ENCODE measurements at places on chromosomes 7 and 10.

- DNase-seq = no peak
These were observed 422.4 kb downstream of the PARD3 start for GRCh38 chr10:34392641-34393170.

DNA sequence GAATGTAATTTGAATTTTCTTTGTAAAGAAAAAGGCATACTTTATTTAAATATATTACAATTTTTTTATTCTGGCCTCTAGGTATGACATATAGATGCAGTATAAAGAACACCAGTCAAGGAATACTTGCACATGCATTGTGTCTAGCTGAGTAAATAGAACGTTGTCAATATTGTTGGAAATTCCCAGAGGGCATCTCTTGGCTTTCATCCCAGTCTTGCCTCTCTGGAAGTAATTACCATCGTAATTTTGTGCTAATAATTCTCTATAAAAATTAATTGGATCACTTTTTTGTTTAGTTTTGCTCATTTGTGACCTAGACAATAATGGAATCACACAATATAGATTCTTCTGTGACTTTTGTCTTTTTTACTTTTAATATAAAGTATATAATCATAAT lies 1052.3 kb upstream of the CELF2 start:
- no peak for DNase-seq

DNA sequence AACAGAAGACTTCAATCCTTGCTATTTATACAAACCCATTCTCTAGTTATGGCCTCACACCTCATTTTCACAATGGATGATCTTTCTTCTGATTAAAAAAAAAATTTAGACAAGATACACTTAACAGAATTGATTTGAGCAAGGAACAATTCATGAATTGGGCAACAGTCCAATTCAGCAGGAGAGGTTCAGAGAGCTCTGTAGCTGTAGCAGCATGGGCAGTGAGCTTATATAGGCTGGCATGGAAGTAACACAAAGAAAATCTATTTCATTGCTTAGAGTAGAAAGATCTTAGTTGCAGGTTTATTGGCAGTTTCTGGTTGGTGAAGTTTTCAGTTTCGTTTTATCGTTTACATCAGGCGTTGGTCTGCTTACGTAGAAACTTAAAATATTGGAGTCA lies 23.0 kb upstream of the LRGUK start:
- no peak for DNase-seq

DNA sequence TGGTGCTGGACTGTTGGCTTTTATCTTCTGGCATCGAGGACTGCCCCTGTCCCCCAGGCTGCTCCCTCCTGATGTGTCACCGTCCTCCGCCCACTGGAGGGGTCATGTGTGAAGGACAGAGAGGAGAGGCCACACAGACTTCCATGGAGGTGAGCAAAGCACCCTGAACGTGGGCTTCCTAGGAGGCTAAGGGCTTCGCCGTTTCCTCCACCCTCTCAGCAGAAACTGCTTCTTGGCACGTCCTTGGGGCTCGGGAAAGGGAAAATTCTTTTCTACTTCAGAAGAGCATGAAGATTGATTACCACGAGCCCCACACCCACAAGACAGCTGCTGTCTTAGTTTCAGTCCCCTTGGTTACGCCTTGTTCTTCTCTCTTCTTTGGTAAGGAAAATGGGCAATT lies 218.2 kb downstream of the CCDC3 start:
- no peak for DNase-seq

DNA sequence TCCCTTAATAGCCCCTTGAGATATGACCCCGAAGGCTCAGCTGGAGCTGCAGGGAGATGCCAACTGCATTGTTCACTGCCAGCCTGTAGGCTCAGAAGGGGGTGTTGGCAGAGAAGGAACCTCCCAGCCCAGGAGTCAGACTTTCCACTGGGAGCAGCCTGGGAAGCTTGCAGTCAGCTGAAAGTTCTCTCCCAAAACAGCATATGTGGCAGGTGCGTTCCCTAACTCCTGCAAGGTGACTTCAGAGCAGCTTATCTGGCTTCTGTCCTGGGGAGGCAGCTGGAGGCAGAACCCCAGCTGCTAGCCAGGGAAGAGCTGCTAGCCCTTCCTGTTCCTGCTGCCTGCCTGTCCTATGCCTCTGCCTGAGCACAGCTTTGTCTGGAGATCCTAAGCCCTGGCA lies 8.1 kb downstream of the SFTPA2 start:
- no peak for DNase-seq

DNA sequence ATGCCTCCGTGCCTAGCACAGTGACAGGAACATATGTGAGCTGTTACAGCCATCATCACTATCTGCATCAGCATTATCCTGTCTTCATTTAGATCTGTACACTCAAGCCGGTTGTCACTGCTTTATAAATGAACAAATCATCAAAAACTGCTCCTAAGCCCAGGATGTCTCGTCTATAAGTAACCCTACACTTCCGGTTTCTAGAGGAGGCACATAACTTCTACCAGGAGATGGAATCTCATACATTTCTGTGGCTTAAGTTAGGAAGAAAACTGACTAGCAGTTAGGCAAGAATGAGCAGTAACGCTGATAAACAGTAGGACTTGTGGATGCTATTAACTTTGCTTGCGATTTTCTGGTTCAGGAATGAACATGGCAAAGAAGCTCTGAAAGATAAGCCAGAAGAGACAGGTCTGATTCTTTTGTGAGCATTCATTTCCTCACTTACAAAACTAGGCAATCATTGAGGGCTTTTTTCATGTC lies 1199.2 kb downstream of the SORCS3 start:
- DNase-seq = no peak

DNA sequence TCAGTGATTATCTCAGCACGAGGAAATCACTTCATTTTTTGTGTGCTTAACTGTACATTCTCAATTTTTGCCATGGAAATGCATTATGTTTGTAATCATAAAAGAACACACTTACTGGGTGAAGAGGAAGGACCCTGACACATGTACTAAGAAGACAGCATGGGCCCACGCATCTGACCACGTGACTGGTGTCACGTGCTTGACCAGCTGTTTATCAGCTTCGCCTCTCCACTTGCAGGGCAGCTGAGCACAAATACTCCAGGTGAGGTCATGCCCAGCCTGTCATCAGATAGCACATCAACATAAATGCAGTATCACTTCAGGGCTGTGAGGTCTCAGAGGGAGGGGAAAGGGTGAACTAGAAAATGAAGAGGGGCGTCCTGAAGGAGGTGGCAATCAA lies 179.8 kb downstream of the EBF3 start:
- no peak for DNase-seq

DNA sequence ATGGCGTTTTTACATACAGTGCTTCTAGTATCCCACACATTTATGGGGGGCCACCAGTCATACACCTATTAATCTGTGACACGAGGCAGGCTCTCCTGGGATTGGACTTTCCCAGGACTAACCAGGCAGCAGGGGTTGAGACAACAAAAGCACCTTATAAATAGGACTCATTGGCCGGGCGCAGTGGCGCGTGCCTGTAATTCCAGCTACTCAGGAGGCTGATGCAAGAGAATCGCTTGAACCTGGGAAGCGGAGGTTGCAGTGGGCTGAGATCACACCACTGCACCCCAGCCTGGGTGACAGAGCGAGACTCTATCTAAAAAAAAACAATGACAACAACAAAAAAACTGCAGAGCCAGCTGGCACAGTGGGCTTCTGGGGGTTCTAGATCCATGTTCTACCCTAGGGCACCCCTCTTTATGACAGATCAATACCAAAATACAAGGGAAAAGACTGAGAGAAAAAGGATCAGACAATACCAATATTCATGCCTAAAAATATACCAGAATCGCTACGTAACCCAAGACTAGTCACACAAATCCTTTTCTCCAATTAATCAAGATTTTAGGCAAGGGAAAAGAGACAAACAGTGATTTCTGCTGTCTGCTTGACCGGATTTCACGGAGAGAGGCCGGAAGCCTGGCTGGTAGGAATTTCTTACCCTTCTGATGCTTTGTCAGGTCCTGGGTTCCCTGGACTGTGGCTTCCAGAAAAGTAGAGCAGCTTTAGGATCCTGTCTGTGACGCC lies 98.4 kb upstream of the CCNY start:
- DNase-seq = no peak

GRCh38 chr10:63003816-63004453 lies 129.2 kb upstream of the NRBF2 start:
- DNase-seq = no peak

- no peak for DNase-seq
These were observed 669.8 kb upstream of the POT1 start for GRCh38 chr7:125599387-125599786.

DNA sequence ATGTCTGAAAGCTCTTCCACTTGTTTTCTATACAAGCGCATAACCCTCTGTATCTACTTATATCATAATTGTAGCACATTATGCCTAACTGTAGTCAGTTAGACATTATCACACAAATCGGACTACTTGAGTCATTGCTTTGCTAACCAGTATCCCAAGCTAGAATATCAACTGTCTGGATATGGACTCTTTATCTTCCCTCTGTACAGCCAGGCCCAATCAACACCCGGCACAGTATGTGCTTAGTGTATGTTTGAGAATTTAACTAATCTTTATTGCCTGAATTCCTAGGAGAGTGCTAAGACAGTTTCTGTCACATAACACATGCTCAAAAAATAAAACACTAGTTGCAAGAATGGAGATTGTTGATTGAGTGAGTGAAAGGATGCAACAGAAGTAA lies 211.2 kb downstream of the ARL4A start:
- DNase-seq = no peak

GRCh38 chr7:34837316-34837715 lies 179.3 kb downstream of the NPSR1 start:
- DNase-seq = no peak

DNA sequence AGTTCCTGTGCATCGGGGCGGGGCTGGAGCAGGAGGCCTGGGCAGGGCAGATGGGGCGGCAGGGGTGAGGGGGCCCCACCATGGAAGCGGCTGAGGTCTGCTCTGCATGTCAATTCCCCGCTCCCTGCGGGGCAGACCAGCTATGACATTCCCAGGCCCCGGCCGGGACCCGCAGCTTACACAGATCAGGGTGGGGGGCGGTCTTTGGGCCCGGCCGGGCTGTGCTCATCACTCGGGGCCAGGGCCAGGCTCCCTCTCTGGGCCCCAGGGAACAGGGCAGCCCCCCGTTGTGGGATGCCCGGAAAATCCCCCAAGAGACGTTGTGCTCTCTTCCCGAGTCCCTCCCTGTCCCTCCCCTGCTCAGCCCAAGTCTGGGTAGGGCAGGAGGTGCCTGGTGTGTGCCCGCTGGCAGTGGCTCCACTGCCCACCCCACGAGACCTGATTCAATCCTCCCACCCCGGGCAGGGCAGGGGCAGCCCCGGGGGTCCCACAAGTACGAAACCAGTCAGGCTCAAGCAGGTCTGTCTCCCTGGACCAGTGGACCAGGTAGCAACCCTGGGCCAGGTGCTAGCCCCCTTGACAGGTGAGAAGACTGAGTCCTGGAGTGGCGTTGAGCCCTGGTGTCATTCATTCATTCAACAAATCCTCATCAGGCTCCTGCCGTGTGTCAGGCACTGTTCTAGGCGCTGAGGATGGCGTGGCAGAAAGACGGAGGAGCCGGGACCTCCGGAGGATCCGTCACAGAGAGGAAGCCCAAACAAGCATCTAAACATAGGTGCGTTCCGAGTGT lies 29.0 kb downstream of the MICALL2 start:
- DNase-seq = no peak

- DNase-seq = no peak
These were observed 18.2 kb upstream of the CALCR start for GRCh38 chr7:93592588-93593266.

- DNase-seq = peak; percentile 76
These were observed 183.5 kb downstream of the POM121L12 start for GRCh38 chr7:53218730-53219504.

DNA sequence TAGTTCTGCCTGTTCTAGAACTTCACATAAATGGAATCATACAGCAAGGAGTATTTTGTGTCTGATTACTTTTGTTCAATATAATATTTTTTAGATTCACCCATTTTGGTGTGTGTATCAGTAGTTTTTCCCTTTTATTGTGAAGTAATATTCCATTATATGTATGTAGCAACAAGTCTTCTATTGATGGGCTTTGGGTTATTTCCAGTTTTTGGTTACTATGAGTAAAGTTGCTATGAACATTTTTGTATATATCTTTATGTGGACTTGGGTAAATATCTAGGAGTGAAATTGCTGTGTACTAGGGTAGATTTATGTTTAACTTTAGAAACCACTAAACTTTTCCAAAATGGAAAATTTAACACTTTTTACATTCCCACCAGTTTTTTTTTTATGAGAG lies 35.7 kb downstream of the ADK start:
- no peak for DNase-seq

DNA sequence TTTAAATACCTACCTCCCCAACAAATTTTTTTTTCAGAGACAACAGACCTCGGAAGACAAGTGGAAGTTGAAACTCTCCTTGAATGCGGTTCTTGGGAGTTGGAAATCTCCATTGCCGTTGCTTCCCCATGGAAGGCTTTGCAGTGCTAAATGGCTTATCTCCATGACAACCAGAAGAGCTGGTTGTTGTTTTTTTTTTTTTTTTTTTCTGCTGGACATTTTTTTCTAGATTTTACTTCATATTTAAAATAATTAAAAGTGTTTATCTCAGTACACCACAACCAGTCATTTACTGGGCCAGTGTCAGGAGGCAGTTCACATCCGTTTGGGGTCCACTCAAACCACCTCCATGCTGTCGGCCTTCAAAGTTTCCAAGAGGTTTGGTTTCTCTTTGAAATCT lies 348.5 kb upstream of the PRKCQ start:
- DNase-seq = peak; percentile 62

DNA sequence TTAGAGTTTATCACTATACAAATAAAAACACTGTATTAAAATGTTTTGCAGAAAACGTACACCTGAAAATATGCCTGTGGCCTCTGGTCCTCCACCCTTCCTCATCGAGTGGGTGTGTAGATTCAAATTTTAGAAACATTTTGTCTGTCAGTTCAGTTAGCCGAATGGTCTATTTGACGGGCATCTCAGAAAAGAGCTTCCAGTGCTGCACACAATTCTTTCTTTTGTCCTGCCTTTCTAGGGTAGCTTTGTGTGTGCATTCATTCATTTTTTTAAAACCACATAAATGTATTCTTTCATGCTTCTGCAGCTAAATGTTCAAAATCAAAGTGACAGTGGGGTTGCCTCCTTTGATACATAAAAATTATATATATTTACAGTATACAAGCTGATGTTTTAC lies 46.8 kb downstream of the GNAI1 start:
- no peak for DNase-seq

GRCh38 chr10:98394851-98395440 lies 20.0 kb downstream of the PYROXD2 start:
- no peak for DNase-seq

DNA sequence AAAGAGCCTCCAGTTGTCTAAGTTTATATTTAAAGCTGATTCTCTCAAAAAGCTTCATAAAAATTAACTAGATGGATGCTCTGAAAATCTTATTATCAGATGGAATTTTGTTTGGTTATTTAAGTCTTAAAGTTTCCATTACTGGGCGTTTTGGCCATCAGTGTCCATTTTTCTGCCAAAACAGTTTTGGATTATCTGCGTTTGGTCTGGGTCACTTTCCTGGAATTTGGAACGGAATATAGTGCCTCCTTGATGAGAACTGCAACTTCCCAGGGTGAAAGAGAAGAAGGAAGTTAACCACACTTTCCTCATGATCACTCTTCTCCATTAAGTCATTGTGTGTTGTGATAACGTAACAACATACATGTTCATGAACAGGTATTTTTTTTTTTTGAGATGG lies 764.9 kb upstream of the AUTS2 start:
- no peak for DNase-seq

- no peak for DNase-seq
These were observed 56.5 kb downstream of the ST7 start for GRCh38 chr7:117009705-117010361.

- DNase-seq = no peak
These were observed 132.7 kb downstream of the DNAJC1 start for GRCh38 chr10:21870849-21871248.

GRCh38 chr7:141436575-141437075 lies 114.6 kb upstream of the AGK start:
- DNase-seq = no peak

- no peak for DNase-seq
These were observed 3.4 kb upstream of the C1GALT1 start for GRCh38 chr7:7178906-7179305.

Data from retina (tissue), 1 donor.